Stomach (tissue), 19 donors: ENCODE measurements at places on chromosomes 7 and 10. TPM values are rescaled to one million over a fixed set of nuclear protein-coding genes. Genes with fewer than 3 reads are reported as not detected.

- no peak overlapping the region for H3K4me3 ChIP-seq
Measured at GRCh38 chr7:101595766-101596537, 33.1 kb downstream of the MYL10 start.

- H3K4me3 ChIP-seq: no peak overlapping the region
- H3K36me3 ChIP-seq: peaks cover 2% of the 10 kb centered on the region
- no peaks in the 10 kb centered on the region for H3K4me1 ChIP-seq
- no peak for DNase-seq
- H3K27me3 ChIP-seq: no peaks in the 10 kb centered on the region
- H3K27ac ChIP-seq: no peak overlapping the region
Measured at GRCh38 chr10:99674762-99675161, 15.5 kb downstream of the ENTPD7 start.

DNA sequence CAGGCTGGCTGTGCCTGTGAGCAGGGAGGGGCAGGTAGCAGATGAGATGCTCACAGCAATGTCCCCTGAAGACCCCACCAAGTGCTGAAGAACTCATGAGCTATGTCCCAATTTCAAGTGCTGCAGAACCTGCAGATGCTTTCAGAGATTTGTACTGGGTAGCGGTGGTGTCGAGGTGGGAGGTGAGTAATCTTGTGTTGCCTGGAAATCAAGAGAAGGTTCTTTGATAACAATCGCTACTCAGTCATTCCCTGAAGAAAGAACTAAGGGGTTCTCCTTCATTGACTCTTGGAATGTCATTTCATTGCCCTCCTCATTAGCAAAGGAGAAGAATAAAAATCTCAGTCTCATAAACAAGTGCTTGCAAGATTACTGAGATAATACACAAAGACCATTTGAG lies 246.4 kb downstream of the EMX2 start:
- no peaks in the 10 kb centered on the region for H3K36me3 ChIP-seq
- H3K4me1 ChIP-seq: no peaks in the 10 kb centered on the region
- H3K4me3 ChIP-seq: no peak overlapping the region
- H3K27ac ChIP-seq: no peak overlapping the region
- DNase-seq: no peak

- H3K4me3 ChIP-seq: no peak overlapping the region
- H3K27me3 ChIP-seq: no peaks in the 10 kb centered on the region
- DNase-seq: no peak
Measured at GRCh38 chr7:5584096-5584495, 160.5 kb upstream of the TNRC18 start.

HOXA7 gene
- total RNA-seq: not detected

RET gene
- not detected for total RNA-seq

HOXA10 gene
- total RNA-seq: not detected
